ENCODE measurements at places on chromosomes 2 and 18.

DNA sequence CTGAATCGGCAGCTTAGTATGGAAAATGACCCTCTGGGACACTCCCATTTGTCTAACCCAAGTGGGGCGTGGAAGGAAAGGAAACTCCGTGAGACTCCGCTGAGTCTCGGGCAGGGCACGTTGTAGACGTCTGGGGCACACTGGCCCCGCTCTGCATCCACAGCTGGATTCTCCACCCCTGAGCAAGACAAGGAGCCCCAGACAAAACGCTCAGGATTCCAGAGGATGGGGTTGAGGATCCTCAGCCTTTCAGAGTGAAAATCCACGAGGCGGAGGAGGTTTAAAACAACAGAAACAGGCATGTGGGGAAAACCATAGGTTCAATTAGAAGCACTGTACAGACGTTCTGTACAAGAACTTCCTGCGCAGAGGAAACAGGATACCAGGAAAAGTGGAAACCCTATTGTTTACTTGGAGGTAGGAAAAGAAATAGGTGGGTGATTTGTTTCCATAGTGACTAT is 124.9 kb upstream of the ZNF236 start:
- no peak for DNase-seq

- DNase-seq, result no peak
Measured at GRCh38 chr18:23226930-23227725, 91.8 kb downstream of the CABLES1 start.

- DNase-seq, result no peak
Measured at GRCh38 chr2:33531549-33532059, 55.2 kb downstream of the RASGRP3 start.

GRCh38 chr2:201806442-201807170 is at the start of gene CDK15:
Gene CDK15 (plus strand): TSS chr2:201806537. CDS start chr2:201806665, 128 bp downstream.
- no peak for DNase-seq

DNA sequence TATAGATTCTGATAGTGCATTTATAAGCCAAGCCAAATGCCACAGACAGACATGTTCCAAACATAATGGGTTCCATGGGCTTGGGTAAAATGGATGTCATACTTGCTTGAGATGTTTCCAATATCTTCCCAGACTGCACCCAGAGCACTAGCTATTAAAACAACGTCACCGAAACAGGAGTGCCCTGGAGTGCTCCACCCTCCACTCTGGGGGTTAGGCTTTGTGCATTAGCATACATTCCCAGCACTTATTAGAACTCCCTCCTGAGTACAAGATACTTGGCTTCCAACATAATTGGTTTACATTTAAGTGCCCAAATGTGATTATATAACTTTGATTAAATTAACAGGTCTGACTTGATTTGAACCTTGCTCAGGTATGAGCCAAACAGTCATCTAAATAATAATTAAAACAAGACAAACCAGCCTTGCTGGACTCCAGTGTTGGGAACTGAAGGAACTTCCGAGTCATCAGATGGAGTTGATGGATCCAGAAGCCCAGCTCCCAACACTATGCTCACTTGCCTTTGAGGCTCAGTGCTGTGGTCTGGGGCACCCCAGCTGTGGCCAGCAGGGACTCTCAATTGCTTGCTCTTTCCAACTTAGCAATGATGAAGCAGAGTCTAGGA is 60.5 kb upstream of the LGALSL start:
- no peak for DNase-seq

All from hippocampal formation (tissue), 2 donors.